ENCODE measurements at places on chromosomes 4 and X.

GRCh38 chr4:184097241-184097605, 120.5 kb downstream of the ENPP6 start:
- ATAC-seq: no peak

DNA sequence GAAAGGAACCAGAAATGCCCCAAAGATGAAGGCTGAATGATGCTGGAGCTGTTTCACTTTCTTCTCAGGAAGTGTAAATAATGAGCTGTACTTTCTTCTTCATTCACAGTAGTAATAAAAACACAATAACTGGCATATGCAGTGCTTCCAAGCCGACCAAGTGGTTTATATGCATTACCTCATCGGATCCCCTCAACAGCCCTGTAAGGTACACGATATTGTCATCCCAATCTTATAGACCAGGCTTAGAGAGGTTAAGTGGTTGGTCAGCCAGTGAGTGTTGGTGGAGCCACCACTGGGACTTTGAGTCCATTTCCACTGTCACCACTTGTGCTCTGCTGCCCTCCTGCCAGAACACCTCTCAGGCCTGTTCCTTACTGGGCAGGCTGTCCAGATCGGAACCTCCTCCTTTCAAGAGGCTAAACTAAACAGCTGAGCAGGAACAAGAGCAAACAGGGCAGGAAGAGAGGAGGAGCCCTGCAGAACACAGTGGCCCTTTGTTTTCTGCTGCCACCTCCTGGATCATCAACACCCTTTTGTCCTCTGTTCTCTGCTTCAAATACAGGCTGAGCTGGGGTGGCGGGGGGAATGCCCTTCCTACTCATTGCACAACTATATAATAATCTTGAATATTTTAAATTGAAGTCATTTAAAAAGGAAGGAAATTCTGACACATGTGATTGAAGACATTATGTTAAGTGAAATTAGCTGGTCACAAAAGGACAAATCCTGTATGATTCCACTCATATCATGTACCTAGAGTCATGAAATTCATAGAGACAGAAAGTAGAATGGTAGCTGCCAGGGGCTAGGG, 112.5 kb upstream of the ATP6AP2 start:
- ATAC-seq: peak; percentile 57

GRCh38 chr4:12488672-12489071, 995.5 kb downstream of the RAB28 start:
- ATAC-seq: no peak

DNA sequence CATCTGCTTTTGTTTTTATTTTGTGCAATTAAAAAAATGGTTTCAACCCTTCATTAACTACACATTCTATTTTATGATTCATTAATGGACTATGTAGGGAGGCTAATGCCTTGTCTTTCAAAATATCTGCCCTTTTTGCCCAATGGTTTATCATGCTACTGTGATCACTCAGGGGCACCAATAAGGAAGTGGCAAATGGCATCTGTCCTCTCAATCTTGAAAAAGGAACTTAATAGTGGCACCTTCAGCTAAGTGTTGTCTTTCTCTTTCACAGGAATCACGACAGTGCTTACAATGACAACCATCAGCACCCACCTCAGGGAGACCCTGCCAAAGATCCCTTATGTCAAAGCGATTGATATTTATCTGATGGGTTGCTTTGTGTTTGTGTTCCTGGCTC, 57.1 kb downstream of the COMMD8 start:
- ATAC-seq: no peak

DNA sequence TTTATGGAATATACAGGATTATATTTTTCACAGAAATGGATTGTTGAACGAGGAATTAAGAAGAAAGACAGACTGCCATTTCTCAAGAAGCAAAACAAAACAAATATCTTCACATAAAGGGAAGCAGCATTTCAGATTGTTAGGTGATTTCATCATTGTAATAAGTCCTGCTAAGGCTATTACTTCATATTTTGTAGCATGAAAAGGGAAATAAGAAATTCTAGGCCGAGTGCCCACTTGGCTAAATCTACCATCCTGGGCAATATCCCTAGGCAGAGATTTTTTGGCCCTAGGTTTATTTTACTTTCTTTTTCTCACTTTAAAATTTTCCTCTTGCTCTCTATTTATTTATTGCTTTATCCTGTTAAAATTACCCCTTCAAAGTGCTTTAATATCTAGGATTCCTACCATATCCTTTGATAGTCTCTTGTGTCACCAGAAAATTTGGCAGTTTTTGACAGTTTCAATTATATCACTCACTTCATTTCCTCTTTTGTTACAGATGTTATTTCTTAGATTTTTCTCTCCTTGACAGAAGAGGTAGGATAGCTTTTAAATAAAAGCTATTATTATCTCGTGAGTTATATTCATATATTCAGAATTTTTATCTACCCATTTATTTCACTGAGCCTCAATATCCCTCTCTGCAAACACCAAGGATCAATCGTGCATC, 142.3 kb downstream of the PDGFC start:
- ATAC-seq: peak; percentile 61

DNA sequence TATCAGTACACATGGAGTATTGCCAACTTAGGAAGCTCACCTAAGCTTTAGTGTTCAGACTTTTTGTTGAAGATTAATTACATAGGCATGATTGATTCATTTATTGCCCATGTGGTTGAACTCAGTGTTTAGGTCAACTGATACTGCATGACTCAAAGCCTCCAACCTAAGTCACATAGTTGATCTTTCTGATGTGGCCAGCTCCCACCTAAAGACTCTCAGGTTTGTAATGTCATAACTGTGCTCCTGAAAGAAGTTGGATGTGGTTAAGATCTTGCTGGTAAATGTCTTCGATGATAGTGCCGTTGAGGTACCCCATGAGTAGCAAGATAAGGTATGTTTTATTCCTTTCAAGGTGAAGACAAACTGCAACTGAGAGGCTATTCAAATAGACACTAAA, 192.5 kb downstream of the EDA start:
- ATAC-seq: no peak

DNA sequence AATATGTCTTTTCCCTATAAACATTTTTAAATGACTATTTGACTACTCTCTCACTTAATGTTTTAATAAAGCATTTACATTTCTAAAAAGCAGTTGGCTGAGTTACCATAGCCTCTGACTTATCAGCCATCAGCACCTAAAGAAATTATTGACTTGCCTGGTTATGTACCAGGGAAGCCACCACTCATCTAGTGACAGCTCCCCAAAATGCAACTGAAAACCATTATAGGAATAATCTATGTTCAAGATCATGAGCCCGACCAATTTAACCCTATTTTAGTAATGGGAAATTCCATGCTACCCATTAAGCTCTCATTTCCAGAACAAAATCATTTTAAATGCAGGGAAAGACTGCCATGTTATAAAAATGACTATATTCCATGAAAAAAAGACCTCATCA, 34.4 kb downstream of the HDX start:
- no peak for ATAC-seq

- no peak for ATAC-seq
Measured at GRCh38 chr4:110617075-110617640, 5.7 kb downstream of the PITX2 start.

- ATAC-seq: no peak
Measured at GRCh38 chr4:126028876-126029275, 714.1 kb downstream of the FAT4 start.

- no peak for ATAC-seq
Measured at GRCh38 chrX:96383428-96383827, 301.2 kb upstream of the DIAPH2 start.

- ATAC-seq: no peak
Measured at GRCh38 chrX:120145295-120145925, 13.0 kb upstream of the RHOXF2 start.

DNA sequence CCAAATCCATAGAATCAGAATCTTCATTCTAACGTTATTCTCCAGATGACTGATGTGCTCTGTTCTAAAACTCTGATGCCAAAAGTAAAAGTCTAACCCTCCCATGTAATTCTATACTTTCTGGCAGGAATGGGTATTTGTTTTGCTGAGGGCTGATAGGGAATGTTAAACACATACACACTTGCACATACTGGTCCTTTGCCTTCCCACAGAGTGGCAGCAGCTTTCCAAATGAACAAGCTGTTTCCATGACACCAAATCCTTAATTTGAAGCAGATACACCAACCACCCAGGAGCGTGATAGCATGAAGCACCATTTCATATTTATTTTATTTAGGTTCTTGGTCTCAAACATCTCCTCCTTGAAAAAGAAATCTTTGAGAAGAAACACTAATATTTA, 155.5 kb upstream of the PRDX4 start:
- ATAC-seq: no peak

DNA sequence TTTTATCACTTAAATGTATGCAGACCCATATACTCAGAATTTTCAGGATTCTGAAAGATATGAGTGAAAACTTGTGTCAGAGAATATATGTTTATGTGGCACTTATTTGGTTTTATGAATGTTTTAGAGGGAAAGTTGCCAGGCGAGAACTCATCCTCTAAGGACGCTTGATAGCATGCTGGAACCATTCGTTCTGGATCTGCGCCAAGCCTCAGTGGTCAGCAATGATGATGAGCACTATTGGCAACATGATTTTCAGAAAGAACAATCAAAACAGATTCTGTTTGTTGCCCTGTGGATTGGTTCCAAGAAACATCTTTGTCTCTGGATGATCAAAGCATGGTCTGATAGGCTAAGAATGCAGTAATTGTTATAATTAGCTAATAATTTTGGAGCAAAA, 32.1 kb upstream of the RAPGEF2 start:
- ATAC-seq: peak; percentile 25

- no peak for ATAC-seq
Measured at GRCh38 chr4:598925-599324, 22.8 kb upstream of the TMEM271 start.

- no peak for ATAC-seq
Measured at GRCh38 chr4:71254451-71255012, 84.3 kb upstream of the SLC4A4 start.

DNA sequence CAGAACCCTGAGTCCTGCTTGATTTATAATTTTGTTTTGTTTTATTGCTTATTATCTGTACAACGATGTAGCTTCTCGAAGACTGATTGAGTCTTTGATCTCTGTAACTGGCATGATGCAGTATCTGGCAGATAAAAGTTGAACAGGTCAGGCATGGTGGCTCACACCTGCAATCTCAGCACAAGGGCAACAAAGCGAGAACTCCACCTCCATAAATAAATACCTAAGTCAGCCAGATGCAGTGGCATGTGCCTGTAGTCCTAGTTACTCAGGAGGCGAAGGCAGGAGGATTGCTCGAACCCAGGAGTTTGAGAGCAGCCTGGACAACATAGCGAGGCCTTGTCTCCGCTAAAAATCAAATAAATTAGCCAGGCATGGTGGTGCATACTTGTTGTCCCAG, 15.7 kb upstream of the WDR19 start:
- ATAC-seq: no peak

DNA sequence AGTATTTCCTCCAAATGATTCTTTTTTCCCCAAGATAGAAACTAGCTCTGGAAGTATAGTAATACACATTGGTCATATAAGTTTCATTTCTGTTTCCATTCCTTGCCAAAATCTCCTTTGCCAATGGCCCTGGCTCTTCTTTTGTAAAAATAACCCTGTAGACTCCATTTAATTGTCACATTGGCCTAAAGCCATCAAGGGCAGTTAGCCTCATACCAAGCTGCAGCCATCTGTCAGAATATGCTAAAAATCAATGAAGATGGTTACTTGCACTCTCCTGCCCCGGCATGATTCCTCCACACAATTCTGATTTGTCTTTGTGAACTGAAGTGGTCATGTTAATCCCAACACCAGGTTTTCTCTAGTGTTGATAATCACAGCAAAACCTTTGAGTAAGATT, 380.5 kb downstream of the SH2D1A start:
- no peak for ATAC-seq

DNA sequence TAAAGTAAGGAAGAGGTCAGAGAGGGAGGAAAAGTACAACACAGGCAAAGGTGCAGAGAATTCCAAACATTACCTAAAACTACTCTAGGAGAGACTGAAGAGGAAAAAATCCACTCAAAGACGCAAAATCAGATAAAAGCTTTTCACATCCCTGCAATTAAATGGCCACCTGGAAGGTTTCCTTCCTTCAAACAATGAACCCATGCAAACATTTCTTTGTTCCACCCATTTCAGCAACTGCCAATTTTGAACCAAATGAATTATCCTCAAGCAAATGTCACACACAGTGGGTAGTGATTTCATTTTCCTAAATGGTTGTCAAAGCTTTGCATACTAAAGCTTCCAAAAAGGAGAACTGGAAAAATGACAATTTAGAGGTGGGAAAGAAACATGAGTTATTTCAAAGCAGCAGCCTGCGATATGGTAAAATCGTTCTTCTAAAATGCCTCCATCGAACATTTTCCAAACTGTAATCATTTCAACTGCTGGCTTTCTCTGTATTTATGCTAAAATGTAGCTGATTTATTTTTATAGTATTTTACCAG, 45.0 kb downstream of the APBB2 start:
- no peak for ATAC-seq

DNA sequence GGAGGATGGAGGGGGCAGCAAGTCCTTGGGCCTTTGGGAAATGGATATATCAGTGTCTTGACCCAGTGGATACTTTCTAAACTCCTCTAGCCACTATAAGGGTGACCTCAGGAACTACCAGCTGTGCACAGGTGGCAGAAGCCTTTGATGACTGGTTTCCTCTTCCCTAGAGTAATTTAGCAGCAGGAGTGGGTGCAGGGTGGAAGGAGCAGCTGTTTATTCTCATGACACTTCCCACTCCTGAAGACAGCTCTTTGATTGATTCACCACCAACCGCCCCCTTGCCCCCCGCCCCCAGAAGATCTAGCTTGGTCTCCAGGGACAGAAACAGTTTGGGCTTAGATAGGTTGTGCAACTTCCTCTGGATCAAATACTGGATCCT, 63.0 kb downstream of the GPC3 start:
- no peak for ATAC-seq

GRCh38 chr4:180618396-180618795, 1624.8 kb upstream of the TENM3 start:
- ATAC-seq: no peak

DNA sequence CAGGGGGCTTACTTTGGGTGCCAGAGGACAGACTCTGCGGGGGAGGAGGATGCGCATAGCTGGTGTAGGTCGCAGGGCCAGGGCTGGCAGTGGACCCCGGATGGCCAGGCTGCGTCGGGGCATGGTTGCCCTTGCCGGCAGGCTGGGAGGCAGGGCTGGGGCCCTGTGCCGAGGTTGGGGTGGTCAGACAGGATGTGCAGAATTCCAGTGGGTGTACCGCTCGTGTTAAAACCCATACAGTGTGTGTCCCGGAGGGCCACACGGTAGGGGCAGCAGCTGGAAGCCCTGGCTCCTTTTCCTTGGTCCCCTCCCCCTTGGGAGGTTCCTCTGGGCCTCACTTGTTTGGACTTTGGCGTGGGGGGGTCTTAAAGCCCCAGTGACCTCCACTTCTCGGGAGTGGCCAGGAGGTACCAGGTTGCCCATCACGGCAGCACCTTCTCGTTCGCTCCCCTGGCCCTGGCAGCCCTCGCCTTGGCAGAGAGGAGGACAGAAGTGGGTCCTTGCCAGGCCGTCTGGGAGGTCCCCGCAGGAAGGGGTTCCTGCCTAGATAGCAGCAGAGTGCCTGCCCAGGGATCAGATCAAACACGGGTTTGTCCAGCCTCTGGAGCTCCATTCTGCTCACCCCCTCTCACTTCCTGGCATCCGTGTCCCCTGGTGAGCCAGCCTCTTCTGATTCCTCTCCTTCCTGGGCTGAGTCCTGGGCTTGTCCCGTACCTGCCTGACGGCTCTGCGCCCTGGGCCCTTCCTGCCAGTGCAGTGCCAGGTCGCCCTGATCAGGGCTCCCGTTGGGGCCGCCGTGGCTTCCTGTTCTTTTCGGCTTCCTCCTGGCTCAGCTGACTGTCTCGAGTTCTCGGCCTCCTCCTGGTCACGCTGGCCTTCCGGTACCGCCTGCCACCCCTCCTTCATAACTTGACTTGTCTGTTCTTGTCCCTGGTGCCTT, 56.7 kb upstream of the HGFAC start:
- no peak for ATAC-seq

- peak; percentile 61 for ATAC-seq
Measured at GRCh38 chr4:177001271-177002175, 208.8 kb upstream of the VEGFC start.

All from SK-N-SH treated with all-trans-retinoic acid at 6 μM for 48 hours (cell line).